T-helper 17 cell (primary cell): ENCODE measurements at places on chromosomes 4 and X. TPM values are rescaled to one million over a fixed set of nuclear protein-coding genes. Genes with fewer than 3 reads are reported as not detected.

The FHIP1A gene
- total RNA-seq = 1.3 TPM

The GPR143 gene
- total RNA-seq = not detected

The LDB2 gene
- total RNA-seq = not detected

The SHROOM2 gene
- not detected for total RNA-seq

The IRF2 gene
- 33.5 TPM for total RNA-seq

The ADGRA3 gene
- 0.16 TPM for total RNA-seq

The ARHGAP4 gene
- 404 TPM for total RNA-seq

The CYLC1 gene
- total RNA-seq = not detected

The RPS6KA6 gene
- 0.05 TPM for total RNA-seq

The GPR119 gene
- total RNA-seq = not detected

The ADH7 gene
- total RNA-seq = not detected

The TMPRSS11D gene
- not detected for total RNA-seq

The CSN1S1 gene
- not detected for total RNA-seq

The ARHGAP10 gene
- 23.3 TPM for total RNA-seq

The TMPRSS11B gene
- not detected for total RNA-seq

The SLC30A9 gene
- total RNA-seq = 25.8 TPM

The CENPE gene
- total RNA-seq = 4.3 TPM

The CXCL13 gene
- total RNA-seq = not detected

The FAM47A gene
- not detected for total RNA-seq

The APOO gene
- total RNA-seq = 10.9 TPM

The PDE5A gene
- 43.2 TPM for total RNA-seq

The LEF1 gene
- 319 TPM for total RNA-seq
